ENCODE measurements at places on chromosomes 5 and 9.

- no peak for DNase-seq
Measured at GRCh38 chr5:61339764-61340163, 7.7 kb downstream of the ZSWIM6 start.

- DNase-seq = no peak
Measured at GRCh38 chr5:154197801-154198491, 7.4 kb downstream of the GALNT10 start.

DNA sequence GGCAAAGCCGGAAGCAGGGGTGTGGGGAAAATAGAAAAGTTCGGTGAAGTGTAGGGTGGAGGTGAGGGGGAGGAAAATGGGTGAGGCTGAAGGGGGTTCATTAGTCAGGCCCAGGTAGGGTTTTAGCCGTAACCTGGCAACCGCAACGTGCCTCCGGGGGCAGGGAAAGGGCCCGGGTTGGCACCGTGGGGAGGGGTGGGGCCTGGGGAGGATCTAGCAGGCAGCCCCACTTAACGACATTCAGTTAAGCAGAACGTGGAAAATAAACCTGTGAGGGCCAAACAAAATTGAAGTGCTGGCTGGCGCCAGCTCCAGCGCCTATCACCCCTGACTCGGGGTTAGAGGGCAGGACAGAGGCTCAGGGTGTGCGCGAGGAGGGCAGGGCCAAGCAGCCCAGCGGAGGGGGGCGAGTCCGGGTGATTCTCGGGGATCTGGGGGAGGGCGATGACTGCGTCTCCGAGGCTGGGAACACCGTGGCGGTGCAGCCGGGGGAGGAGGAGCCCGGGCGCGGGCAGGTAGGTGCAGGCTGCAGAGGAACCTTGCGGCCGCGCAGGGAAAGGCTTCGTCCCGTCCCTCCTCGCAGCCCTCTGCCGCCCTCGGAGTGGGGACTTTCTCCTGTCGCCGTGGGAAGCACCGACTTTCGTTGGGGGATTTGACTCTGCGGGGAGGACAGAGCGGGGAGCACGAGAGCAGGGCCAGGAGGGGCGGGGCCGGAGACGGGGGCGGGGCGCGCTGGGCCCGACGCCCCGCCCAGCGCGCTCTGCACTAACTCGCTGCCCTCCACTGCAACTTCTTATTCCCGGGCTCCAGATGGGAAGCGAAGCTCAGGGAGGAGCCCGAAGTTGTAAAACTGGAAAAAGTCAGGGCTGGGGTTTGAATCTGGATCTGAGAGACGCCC lies 5.1 kb downstream of the RGS14 start:
- no peak for DNase-seq

DNA sequence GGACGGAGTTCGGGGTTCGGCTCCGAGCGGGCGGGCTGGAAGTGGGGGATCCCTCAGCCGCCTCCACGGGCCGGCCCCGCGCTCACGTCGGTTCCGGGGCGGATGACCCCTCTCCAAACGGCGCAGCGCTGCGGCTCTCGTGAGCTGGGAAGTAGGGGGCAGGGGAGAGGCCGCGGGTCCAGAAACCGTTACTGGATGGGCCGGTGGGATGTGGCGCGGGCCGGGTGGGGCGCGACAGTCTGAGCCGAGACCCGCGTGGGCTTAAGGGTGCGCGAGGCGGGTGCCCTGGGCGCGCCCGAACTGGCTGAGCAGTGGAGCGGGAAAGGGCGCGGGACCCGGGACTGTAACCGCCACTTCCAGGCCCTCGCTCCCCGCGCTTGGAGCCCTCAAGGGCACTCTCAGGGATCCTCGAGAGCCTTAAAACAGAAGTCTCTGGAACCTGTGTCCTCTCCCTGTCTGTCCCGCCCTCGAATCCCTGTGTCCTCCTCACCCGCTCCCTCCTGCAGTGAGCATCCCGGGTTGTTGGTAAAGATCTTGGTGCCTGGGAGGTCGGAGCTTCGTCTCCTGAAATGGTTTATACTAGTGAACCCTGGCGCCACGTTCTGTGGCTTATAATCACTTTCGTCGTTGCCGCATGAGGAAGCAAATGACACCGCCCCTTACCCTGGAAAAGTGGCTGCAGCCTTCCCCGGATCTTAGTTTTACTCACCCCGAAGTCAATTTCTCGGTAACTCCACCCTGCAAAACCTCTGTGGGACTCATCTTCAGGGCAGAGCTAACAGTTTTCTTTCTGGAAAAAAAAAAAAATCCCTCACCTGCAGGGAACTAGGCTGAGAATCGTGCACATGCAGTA lies 571 bp upstream of the MARCHF11 start:
- no peak for DNase-seq

- no peak for DNase-seq
Measured at GRCh38 chr5:66164044-66164790, 20.1 kb downstream of the SREK1 start.

Measured in posterior vena cava (tissue), 2 donors.